ENCODE measurements at places on chromosomes 11 and 22. TPM values are rescaled to one million over a fixed set of nuclear protein-coding genes. Genes with fewer than 3 reads are reported as not detected.

GRCh38 chr22:32572741-32573500 is 98.3 kb downstream of the FBXO7 start:
- no peak overlapping the region for H3K4me3 ChIP-seq
- peaks cover 15% of the 10 kb centered on the region for H3K27me3 ChIP-seq
- no peak overlapping the region for H3K27ac ChIP-seq
- H3K4me1 ChIP-seq: peaks cover 7% of the 10 kb centered on the region
- DNase-seq: no peak
- no peaks in the 10 kb centered on the region for H3K36me3 ChIP-seq

DNA sequence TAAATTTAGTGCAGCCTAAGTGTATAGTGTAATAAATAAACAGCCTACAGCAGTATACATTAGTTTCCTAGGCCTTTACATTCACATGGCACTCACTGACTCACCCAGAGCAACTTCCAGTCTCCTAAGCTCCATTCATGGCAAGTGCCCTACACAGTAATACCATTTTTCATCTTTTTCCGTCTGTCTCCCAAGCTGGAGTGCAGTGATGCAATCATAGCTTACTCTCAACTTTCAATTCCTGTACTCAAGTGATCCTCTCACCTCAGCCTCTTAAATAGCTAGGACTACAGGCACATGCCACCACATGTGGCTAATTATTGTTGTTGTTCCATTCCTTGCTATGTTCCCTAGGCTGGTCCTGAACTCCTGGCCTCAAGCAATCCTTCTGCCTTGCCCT is 54.4 kb downstream of the FCHSD2 start:
- H3K27ac ChIP-seq: no peak overlapping the region
- H3K4me3 ChIP-seq: no peak overlapping the region
- peaks cover 40% of the 10 kb centered on the region for H3K36me3 ChIP-seq
- peaks cover 10% of the 10 kb centered on the region for H3K4me1 ChIP-seq
- DNase-seq: no peak
- no peaks in the 10 kb centered on the region for H3K27me3 ChIP-seq

DNA sequence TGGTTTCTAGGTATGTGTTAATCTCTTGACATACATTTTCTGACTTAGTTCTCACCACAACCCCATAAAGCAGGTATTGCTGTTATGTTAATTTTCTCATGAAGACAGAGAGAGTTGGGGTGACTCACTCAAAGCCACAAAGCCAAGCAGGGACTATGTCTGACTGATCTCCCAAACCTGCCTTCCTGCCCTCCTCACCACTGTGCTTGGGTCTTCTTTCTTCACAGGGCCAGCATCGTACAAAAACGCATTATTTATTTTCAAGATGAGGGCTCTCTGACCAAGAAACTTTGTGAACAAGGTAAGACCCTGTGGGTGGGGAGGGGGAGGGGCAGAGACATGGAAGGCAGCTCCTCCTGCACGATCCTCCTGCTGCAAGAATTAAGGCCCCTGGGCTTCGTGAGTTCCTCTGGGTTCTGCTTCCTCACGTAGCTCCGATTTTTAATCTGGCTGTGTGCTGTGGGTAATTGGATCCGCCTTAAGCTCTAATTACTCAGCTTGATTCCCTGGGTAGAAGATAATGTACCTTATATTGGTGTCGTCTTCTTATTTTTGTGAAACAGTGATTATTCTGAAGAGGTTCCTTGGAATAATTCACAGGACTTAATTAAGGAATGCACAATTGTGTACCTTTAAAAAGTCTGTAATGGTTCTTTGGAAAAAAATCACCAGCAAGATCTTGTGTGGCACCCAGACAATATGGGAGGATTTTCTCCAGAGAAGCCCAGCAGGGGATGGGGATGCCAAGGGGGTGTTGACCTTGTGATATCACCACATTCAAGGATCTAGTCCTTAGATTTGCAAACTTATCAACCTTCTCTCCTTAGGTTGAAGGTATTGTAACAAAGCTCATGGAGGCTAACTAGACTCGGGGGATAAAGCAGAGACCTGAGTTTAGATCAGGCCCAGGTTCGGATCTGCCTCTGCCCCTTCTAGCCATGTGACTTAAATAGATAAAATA is 112.9 kb downstream of the SPON1 start:
- H3K4me3 ChIP-seq: peak overlapping the region; percentile 61
- peaks cover 2% of the 10 kb centered on the region for H3K27me3 ChIP-seq
- peak; percentile 48 for DNase-seq

DNA sequence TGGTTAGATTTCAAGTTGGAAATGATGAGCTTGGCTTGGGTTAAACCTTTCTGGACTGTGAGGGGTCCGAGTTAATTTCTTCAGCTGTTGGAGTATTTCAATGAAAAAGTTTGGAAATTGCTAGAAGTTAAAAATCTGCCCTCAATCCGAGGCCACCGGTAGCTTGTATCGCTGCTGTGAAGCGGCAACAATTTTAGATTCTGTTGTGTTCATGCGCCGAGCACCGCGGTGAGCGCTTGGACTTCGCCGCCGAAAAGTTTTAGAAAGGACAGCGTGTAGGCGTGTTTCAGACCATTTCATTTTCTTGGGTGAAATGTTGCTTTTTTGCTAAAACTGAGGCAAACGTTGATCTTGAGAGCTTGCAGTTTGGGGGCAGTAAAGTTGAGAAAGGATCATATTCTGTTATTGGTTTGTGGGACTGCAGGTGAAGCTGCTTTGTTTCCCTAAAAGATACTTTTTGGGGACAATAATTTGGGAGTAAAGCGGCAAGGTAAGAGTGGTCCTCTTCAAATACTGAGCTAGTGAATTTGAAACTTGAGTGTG is 928 bp downstream of the FBXO7 start:
- H3K4me3 ChIP-seq: peak overlapping the region; percentile 94
- H3K27me3 ChIP-seq: no peaks in the 10 kb centered on the region
- peaks cover 14% of the 10 kb centered on the region for H3K36me3 ChIP-seq
- H3K27ac ChIP-seq: peak overlapping the region; percentile 93

DNA sequence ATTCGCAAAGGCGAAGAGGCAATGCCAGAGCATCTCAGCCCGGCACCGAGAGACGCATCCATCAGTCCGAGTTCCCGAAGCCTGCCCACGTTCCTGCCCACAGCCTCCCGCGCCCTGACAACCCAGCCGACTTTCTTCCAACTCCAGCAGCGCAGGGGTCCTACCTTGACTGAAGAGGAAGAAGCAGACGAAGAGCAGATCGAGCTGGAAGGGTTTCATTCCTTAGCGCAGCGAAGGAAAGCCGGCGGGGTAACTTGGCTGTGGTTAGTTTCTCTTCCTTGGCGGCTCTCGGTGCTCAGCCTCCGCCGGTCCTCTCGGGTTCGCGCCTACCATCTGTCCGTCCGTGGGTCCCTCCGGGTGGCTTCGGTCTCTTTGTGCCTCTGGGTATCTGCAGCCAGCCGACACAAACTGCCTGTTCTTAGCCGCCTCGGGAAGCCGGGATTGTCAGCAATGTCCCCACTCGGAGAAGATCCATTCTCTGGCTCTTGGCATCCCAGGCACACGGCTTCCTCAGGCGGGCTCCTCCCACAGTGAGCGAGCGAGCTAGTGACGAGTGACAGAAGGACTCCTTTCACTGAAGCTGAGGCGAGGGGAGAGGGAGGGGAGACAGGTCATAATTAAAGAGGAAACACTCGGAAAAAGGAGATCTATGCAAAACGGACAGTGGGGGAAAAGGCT is at the start of gene KIRREL3:
Gene KIRREL3, minus strand, starts transcription at position 480 of the 678 bp plus-strand sequence.
- no peak within 1 kb of the TSS for H3K4me3 ChIP-seq
- peaks cover 18% of the 10 kb centered on the region for H3K27me3 ChIP-seq
- DNase-seq: no peak
- H3K4me1 ChIP-seq: no peaks in the 10 kb centered on the region

Gene POU2AF2
- total RNA-seq: not detected
